MCF 10A (cell line): ENCODE measurements at places on chromosomes 1 and 21.

DNA sequence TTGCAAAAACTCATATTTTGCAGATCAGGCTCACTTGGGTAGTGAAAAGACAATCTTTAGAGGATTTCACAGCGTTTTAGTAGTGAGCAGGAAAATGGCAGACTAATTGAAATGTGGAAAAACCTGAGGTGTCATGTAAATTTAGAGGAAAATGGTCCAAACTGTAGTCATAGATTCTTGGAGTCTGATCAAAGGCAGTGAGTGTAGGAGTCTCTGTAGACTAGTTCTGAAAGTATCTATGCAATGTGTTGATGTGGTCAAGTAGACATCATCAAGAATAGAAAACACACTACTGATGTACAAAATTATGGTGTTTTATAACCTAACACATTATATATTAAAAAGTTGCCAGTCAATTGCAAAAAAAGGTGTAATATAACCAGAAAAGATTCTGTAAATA, 143.2 kb upstream of the C1orf105 start:
- DNase-seq: no peak

GRCh38 chr1:201827321-201828216, 1.4 kb upstream of the IPO9 start:
- no peak for DNase-seq

DNA sequence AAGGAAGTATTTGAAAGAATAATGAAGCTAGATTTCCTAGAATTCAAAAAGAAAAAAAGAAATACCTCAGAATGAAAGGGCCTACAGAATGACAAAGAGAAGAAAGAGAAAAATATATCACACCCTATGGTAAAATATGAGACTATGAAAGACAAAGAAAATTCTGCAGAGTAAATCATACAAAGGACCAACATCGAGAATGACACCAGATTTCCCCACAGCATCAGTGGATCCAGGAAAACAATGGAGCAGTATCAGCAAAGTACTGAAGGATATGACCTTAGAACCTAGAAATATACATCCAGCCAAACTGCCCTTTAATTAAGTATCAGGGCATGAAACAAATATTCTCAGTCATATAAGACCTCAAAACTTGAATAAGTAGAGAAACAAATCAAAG, 21.2 kb upstream of the IFNAR2 start:
- DNase-seq: no peak

- DNase-seq: no peak
These were observed 10.3 kb downstream of the LDLRAD2 start for GRCh38 chr1:21822349-21822748.

DNA sequence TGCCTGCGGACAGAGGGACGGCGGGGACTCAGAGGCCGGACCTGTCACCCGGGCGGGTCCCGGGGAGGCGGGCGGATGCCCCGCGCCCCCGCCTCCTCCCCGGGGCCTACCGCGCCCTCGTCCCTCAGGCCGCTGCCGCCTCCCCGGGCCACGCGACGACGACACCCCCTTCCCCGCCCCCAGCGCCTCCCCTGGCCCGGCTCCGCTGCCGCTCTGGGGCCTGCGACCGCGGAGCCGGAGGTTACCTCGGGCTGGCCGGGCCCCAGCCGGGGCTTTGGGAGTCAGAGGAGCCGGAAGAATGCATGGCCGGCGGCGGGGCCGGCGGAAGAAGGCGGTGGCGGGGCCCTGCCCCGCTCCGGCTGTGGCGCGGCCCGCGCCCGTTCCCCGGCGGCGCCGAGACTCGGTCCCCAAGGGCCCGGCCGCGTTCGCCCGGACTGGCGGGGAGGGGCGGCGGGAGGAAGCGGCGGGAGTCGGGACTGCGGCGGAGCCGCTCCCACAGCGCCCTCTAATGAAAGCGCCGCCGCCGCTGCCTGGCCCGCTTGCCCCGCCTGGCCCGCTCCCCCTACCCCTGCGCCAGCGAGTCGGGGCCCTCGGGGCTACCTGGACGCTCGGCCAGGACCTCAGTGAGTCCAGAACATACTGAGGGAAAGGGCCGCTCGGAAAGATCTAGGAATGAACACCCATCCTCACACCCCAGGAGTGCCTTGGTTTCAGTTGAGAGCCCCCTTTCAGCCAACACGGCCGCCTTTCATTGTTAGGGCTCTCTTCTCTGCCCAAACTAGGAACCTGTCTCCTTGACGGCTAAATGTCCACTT, at the start of gene LPGAT1:
LPGAT1 (minus strand) TSS at position 436 of the 815 bp plus-strand sequence. CDS start 1,467 bp downstream, outside the sequence.
- peak; percentile 87 for DNase-seq

DNA sequence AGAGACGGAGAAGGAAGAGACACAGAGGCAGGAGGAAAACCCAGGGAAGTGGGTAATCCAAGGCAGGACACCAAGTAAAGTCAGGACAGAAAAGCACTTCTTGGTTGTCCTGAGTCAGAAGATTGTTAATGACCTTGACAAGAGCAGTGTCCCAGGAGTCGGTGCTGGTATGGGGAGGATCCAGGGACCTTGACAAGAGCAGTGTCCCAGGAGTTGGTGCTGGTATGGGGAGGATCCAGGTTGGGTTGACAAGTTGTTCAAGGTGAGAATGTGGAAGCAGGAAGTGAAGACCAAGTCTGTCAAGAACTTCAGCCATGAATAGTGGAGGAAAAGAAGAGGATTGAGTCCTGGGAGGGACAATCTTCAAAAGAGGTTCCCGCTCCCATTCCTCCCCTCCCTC, 31.9 kb downstream of the ZBTB18 start:
- DNase-seq: no peak

- DNase-seq: peak; percentile 77
These were observed 66.3 kb downstream of the SPATA46 start for GRCh38 chr1:162310337-162310736.

GRCh38 chr1:43968348-43968948, 1.4 kb upstream of the DPH2 start:
- DNase-seq: peak; percentile 51

- peak; percentile 8 for DNase-seq
These were observed at the start of gene KCNQ4 for GRCh38 chr1:40783001-40783905. Gene KCNQ4 (plus strand): TSS chr1:40783787. CDS start chr1:40784094, 307 bp downstream.

GRCh38 chr1:233295237-233295974, at the start of gene PCNX2:
Gene PCNX2 (minus strand): TSS chr1:233295725. CDS start chr1:233295478, 247 bp downstream.
- DNase-seq: peak; percentile 88

DNA sequence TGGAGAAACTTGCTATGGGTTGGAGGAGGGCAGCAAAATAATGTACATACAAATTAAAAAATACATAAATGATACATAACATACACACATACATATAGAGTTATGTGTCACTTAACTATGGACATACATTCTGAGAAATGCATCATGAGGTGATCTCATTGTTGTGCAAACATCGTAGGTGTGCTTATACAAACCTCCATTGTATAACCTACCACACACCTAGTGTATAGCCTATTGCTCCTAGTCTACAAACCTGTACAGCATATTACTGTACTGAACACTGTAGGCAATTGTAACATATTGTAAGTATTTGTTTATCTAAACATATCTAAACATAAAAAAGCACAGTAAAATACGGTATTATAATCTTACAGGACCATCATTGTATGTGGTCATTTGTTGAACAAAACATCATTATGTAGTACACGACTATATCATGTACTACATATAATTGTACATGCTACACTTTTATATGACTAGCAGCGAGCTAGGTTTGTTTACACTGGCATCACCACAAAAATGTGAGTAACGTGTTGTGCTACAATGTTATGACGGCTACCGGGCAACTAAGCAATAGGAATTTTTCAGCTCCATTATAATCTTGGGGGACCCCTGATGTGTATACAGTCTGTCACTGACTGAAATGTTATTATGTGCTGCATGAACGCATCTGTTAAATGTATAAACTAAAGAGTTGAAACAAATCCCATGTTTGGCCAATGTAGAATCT, 35.5 kb downstream of the ITGB3BP start:
- DNase-seq: peak; percentile 48

GRCh38 chr21:33018707-33019465, 6.8 kb upstream of the OLIG2 start:
- DNase-seq: no peak

DNA sequence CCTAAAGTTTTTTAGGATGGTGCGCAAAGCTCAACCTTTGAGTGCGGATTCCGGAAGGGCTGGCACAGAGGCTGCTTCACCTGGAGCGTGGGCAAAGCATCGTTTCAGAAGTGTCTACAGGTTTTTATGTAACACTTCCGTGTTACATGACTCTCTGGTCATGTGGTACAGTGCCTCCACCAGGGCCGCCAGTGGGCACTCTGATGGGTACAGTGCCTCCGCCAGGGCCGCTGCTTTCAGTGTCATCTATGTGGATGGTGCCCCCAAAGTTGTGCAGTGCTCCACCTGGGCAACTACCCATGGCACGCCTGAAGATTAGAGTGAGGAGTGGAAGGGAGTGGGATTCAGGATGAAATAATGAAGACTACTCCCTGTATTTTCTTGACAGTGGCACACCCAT, 101.4 kb upstream of the C1orf174 start:
- DNase-seq: no peak

DNA sequence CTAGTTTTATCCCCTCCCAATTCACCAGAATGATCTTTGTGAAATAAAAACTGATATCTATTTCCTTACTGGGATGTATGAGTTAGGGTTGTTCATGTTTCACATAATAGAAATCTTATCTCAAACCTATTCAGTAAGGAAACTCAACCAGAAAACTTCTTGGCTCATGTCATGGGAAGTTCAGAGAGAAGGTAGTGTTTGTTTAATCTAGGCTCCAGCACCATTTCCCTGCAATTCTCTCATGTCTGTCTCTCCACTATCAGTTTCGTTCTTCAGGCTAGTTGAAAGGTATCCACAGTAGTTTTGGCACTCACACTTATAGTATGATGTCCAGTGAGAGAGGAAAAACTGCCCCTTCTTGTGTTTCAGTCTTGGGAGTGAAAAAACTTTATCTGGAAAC, 34.6 kb upstream of the UHMK1 start:
- DNase-seq: no peak
